ENCODE measurements at places on chromosomes 1 and 21. TPM values are rescaled to one million over a fixed set of nuclear protein-coding genes. Genes with fewer than 3 reads are reported as not detected.

The IARS2 gene
- 80.8 TPM for total RNA-seq

The CCDC27 gene
- not detected for total RNA-seq

The EDARADD gene
- 16.3 TPM for total RNA-seq

The SARS1 gene
- 213 TPM for total RNA-seq

The TRIM46 gene
- 7.8 TPM for total RNA-seq

The RAB3B gene
- total RNA-seq = 0.10 TPM

The CCDC30 gene
- 1.8 TPM for total RNA-seq

The RIPPLY3 gene
- total RNA-seq = not detected

The AQP10 gene
- not detected for total RNA-seq

The DIO1 gene
- total RNA-seq = not detected

The PBX1 gene
- not detected for total RNA-seq

The PNRC2 gene
- total RNA-seq = 135 TPM

The VSIG8 gene
- total RNA-seq = not detected

The ITLN1 gene
- total RNA-seq = not detected

The TACSTD2 gene
- total RNA-seq = not detected

The PRAMEF12 gene
- not detected for total RNA-seq

The DIRAS3 gene
- total RNA-seq = 0.44 TPM
